CD4-positive, alpha-beta T cell treated with Interleukin-12 subunit alpha and Interleukin-12 subunit beta, for 1 hour (primary cell): ENCODE measurements at places on chromosomes 4 and X.

GRCh38 chr4:108117418-108118182 lies 51.1 kb downstream of the LEF1 start:
- DNase-seq, result no peak

- DNase-seq, result no peak
These were observed 329.3 kb downstream of the GBA3 start for GRCh38 chr4:23022032-23022431.

DNA sequence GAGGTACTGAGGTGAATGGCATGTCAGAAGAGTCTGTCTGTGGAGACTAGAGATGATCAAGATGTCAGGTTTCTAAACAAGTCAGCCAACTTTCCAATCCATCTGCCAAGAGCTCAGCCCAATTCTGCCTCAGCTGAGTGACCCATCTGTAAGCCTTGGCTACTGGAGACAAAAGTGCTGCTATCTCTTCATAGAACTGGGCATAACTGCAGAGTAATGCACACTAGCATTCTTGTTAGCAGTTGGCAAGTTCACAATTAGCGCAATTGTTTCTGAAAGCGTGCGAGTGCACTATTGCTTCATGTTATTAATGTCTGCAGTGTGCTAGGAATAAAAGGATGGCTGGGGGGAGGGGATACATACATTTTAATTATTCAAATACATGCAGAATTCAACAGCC lies 32.9 kb upstream of the SH3D19 start:
- no peak for DNase-seq

DNA sequence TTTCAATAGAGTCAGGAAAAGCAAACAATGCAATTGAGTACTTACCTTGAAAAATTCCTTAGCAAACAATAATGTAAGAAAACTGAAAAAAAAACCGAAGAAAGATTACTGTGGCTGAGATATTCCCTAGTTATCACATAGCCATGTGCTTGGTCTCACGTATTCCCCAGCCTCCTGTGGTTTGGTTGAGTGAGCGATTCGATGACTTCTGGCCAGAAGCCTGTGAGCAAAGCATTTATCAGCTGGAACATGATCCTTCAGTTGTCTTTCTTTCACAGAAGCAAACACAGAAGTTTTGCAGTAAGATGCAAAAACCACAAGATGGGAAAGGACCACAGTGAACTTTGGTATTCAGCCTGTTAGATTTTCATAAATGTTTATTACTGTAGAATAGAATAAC lies 1754.3 kb upstream of the AGA start:
- DNase-seq, result no peak

DNA sequence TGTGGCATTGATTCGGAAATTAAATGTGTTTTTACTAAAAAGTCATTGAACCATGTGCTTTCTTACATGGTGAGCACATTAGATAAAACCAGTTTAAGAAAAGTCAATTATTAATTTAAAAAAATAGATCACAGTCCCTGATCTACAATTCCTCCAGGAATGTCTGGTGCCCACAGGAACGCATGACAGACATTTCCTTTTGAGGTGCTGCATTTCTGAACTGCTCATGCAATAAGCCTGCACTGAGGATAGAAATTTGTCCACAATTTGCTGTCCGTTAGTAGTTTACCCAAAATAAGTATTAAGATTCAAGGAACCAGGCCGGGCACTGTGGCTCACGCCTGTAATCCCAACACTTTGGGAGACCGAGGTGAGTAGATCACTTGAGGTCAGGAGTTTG lies 8.2 kb upstream of the ADAMTS3 start:
- DNase-seq, result no peak

DNA sequence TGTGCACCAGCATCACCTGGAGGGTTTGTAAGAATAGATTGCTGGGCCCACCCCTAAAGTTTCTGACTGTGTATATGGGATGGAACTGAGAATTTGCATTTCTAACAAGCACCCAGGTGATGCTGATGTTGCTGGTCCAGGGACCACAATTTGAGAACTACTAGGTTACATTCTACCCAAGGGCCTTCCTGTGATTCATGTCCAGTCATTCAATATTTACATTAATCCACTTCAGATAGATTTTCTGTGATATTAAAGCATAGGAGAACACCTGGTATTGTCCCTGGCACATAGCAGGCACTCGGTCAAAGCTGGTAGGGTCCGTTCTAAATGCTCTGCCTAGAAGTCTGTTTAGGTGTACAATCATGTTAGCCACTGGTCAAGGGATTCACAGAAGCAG lies 19.5 kb upstream of the XPNPEP2 start:
- DNase-seq, result no peak

DNA sequence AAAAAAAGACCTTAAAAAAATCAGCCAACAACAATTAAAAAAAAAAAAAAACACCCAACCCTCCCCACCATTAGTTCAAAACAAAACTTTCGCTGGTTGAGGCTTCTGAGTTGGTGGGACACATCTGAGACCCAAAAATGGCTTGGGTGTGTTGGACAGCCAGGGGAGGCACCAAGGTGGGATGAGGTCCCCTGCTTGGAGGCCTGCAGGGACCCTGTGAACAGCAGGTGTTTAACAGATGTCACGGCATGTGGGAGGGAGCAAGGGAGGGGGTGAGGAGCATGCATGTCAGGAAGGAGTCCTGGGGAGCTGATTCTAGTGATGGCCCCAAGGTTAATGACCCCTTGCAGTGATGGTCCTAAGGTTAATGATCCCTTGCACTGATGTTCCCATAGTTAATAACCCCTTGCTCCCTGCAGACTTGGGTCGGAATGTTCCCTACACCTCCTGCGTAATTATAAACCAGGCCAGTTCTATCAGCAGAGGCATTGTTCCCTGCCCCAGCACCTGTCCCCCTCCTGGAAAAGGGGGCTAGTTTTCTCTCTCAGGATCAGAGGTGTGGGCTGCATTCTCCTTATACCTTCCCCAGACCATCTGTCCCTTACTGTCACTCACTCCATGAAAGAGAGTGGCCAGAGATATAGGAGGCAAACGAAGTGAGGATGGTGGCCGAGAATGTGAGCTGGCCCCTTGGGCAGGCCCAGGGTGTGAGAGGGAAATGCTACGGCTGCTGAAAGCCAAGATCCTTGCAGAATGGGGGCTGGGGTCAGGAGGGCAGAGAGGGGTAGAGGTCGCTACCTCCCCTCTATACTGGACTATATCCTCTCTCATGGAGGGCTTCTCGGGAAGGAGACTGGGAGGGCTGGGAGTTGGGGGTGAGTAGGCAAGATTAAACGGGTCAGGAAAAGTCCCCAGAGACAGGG lies 2.3 kb upstream of the FOXP3 start:
- DNase-seq, result no peak

DNA sequence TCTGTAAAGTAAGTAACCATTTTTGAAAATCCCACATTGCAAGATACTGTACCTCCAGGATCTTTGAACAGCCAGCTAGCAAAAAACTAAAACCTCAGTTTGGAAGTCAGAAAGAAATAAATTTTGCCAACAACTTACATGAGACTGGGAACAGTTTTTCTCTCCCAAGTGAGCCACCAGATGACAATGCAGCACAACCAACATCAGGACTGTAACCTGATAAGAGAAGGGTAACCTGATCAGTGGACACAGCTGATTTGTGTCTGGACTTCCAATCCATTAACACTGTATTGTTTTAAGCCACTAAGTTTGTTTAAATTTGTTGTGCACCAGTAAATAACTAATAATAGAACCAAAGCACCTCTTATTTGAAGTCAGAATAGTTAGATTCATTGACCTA lies 923.3 kb downstream of the FAT4 start:
- no peak for DNase-seq

DNA sequence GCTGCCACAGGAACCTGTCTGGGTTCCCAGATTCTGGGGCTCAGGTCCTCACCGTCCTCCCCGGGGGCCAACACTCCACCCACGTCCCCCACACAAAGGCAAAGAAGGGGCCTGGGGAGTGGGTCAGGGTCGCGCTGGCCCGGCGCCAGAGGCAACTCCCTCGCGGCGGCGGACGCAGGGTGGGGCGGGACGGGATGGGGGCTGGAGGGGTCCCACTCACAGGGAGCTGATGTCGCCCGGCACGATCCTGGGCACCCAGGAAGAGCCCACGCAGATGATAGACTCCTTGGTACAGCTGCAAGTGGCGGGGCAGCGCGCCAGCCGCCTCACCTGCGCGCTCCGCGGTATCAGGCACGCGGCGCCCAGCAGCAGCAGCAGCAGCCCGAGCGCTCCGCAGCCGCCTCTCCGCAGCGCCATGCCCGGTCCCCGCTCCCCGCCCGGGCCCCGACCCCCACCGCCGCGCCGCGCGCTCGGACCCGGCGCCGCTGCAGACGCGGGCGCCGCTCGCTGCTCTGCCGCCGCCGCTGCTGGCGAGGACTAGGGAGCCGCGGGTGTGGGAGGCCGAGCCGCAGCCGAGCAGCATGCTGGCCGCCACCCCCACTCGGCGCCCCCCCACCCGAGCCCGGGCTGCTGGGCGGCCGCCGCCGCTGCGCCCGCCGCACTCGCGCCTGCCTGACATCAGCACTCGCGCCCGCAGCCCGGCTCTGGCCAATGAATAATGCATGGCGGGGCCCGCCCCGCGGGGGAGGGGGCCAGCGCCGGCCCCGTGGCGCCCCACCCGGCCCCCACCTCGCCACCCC lies at the start of gene LGI2:
Gene LGI2 (minus strand): TSS at position 670 of the 800 bp plus-strand sequence. CDS start 253 bp downstream, at position 417.
- DNase-seq, result no peak

GRCh38 chr4:164977243-164978164 lies at the start of gene TRIM61:
TRIM61 (minus strand) TSS chr4:164977657; CDS start chr4:164970002, 7,655 bp downstream.
- peak; percentile 46 for DNase-seq

- no peak for DNase-seq
These were observed 203.0 kb downstream of the MAML3 start for GRCh38 chr4:139951021-139951420.

- no peak for DNase-seq
These were observed 1153.8 kb upstream of the PCDH7 start for GRCh38 chr4:29566371-29566770.

- DNase-seq, result no peak
These were observed 22.7 kb downstream of the NOP14 start for GRCh38 chr4:2940267-2941137.

DNA sequence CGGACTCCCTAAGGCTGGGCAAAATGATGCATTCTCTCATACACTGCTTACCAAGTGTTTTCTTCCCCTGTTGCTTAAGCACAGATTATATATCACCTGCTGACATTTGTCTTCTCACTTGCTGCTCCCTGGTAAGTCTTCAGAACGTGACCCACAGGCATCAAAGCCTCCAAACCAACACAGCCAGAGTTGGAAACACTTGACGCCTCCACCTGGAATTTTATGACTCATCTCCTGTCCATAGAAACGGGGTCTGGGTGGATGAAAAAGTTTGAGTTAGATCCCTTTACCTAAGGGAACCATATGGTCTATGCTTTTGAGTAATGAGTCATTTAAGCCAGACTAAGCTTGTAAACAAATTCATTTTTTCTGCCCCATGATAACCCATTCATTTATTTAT lies 251.6 kb downstream of the USP46 start:
- DNase-seq, result no peak

DNA sequence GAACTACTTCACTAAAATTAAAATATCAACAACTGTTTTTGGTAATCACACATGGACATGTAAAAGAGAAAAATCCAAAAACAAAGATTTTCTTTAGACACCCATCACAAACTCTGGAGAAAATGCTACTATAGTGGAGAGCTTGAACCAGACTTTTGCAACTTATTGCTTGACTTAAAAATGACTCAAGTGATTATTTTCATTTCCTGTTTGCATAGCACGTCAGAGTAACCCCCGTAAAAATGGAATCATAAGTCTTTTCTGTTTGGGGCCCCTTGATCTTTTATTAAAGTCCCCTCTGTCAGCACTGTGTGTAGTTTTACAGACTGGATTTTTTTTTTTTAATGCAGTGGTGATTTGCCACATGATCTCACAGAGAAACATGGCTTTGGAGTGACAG lies 79.5 kb downstream of the PRKG2 start:
- DNase-seq, result no peak

GRCh38 chr4:83248486-83248885 lies 36.1 kb downstream of the COQ2 start:
- DNase-seq, result no peak

GRCh38 chrX:49930039-49930438 lies 7.6 kb downstream of the CLCN5 start:
- DNase-seq, result no peak

GRCh38 chrX:33126469-33126868 lies 84.9 kb downstream of the DMD start:
- no peak for DNase-seq

DNA sequence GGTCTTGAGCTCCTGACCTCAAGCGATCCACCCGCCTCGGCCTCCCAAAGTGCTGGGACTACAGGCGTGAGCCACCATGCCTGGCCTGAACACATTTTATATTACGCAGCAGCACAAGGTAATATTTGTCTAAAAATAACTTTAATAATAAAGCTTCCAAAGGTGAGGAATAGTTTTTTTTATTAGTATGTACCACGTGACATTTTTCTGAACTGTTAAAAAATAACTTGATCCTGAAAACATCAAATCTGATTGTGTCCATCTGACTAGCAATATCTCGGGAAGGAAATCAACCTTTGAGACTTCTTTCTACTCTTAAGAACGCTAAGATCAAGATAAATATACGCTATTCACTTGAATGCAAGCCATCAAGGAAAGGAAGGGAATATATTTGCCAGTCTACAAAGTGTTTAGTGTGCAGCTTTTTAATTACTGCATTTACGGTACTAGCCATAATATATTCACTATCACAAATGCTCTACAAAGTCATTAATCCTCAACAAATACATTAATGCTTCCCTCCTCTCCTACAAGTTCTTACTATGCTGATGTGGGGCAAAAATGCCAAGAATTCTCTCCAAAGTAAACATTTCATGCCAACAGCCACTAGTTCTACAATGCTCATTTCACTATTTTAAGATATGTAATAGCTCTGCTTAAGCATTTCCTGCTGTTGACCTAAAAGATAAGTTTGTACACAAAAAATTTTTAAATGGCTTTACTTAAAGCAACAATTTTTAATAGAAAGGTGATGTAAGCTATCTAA lies 143.6 kb downstream of the APBB2 start:
- no peak for DNase-seq

DNA sequence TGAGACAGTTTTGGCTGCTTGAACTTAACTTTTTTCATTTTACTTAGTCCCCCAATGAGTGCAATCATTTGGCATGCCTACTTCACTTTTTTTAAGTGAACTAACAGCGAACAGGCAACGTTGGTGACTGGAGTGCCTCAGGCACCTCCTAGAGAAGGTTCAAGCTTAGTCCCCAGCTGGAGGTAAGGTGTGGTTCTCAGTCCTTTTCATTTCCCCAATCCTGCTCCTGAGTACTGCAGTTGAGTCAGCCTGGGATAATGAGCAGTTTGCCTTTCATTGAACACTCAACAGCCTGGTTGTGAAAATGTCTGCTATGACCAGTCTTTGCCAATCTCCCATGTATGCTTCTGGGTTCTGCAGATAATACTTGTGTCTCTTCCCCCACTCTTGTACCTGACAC lies 109.5 kb downstream of the CDKL5 start:
- no peak for DNase-seq

- no peak for DNase-seq
These were observed 24.5 kb downstream of the GPM6A start for GRCh38 chr4:175787546-175787945.

DNA sequence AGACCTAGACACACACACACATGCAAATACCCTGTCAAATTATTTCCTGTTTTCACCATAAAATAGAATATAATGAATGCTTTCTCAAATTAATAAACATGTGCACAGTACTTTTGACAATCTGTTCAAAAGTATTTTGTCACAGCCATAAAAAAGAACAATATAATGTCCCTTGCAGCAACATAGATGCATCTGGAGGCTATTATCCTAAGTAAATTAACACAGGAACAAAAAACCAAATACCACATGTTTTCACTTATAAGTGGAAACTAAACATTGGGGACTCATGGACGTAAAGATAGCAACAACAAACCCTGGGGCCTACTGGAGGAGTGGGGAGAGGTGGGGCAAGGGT lies 15.5 kb downstream of the RAB40A start:
- DNase-seq, result no peak
